ENCODE measurements at places on chromosomes 3 and 15.

DNA sequence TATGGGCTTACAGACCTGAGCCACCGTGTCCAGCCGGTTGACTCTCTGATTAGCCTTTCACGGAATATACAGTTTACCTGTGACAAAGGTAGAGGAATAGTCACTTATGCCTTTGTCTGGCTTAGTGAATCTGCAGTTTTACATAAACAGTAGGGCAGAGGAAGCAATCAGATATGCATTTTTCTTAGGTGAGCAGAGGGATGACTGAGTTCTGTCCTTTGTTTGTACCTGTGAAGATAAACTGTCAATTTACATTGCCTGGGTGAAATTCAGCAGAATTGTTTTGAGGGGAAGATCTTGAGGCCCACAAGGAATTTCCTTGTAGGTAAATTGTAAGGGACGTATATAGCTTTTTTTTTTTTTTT, 10.8 kb downstream of the EDEM1 start:
- DNase-seq = no peak

GRCh38 chr3:160170409-160171370, 54.5 kb upstream of the C3orf80 start:
- no peak for DNase-seq

- no peak for DNase-seq
Measured at GRCh38 chr15:58604455-58604923, 145.0 kb downstream of the ADAM10 start.

GRCh38 chr15:25178835-25179672, 224.3 kb downstream of the SNRPN start:
- no peak for DNase-seq

Measured in CD4-positive, alpha-beta memory T cell (primary cell).